ENCODE measurements at places on chromosomes 6 and 20.

DNA sequence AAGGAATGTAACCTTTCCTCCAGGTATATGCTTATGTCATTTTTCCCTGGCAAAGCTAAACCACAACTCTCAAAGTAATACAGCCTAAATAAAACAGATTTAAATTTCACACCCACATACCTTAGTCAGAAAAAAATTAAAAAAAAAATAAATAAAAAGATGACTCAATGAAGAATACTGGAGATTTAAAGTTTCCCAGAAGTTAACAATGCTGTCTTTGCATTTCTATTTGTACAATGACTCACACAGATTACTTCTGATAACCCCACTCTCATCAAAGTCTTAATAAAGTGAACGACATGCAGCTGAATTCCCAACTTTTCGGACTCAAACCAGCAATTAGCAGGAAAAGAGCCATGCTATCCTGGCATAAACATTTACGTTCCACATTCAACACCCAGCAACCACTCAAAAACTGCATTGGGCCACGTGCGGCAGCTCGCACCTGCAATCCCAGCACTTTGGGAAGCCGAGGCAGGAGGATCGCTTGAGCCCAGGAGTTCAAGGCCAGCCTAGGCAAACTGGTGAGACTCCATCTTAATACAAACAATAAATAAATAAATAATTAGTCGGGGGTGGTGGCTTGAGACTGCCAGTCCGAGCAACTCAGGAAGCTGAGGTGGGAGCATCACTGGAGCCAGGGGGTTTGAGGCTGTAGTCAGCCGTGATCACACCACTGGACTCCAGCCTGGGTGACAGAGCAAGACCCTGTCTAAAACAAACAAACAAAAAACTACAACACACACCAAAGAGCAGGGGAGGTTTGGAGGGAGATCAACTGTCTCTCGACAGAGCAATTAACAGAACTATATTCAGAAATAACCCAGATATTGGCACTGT, 130.5 kb downstream of the WDR27 start:
- DNase-seq: no peak

- DNase-seq: peak; percentile 57
Measured at GRCh38 chr6:135506270-135506997, 8.9 kb upstream of the AHI1 start.

DNA sequence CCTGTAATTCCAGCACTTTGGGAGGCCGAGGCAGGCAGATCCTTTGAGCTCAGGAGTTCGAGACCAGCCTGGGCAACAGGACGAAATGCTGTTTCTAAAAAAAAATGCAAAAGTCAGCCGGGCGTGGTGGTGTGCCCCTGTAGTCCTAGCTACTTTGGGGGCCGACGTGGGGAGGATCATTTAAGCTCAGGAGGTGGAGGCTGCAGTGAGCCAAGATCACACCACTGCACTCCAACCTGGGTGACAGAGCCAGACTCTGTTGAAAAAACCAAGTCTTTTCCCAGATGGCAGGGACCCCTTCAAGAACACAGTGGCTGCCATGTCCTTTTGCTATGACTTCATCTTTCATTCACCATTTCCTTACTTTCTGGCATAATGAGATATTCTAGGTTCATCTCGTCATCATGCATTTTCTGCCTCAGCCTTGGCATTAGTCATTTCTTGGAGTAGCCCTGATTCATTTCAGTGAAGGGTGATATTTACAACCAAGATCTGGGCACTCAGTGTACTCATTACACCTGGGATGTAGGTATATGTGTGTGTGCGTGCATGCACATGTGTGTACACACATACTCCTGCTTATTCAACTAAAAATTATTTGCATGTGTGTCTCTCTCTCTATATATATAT, 61.4 kb upstream of the TOX2 start:
- DNase-seq: no peak

DNA sequence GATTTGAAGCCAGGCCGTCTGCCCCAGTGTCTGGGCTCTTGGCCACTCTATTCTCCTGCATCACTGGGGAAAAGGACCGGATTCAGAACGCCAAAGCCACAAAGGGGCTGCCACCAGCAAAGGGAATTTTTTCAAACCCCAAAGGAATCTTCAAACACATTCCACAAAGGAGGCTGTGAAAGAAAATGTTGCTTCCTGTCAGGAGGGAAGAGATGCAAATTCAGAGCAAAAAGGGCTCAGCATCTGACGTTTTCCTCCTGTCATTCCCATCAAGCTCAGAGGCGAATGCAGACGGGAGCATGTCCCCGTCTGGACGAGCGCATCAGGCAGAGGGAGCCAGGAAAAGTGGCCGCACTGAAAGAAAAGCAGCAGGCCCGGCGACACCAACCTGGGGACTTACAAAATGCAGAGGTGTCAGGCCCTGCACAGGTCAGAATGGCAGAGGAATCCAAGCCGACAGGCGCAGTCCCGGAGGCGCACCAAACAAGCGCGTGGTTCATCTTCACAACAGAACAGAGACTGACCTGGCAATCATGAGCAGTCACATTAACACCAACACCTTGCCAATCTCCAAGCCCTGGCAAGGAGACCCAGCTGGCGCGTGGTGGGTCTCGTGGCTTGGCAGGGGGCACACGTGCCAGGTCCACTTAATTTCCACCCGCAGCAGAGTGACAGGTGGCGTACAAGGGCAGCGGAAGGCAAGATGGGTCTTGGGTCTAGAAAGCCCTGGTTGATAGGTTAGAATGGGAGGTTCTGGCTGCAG, 62.8 kb downstream of the GRM4 start:
- DNase-seq: no peak

GRCh38 chr6:144849920-144850319, 564.8 kb downstream of the UTRN start:
- no peak for DNase-seq

GRCh38 chr6:146855889-146856288, 257.1 kb downstream of the ADGB start:
- no peak for DNase-seq

GRCh38 chr6:41877051-41877680, 18.0 kb downstream of the USP49 start:
- no peak for DNase-seq

- no peak for DNase-seq
Measured at GRCh38 chr6:134909701-134910592, 40.0 kb downstream of the ALDH8A1 start.

- DNase-seq: no peak
Measured at GRCh38 chr20:3785240-3786125, 1.1 kb downstream of the CENPB start.

GRCh38 chr6:80501636-80502035, 395.2 kb downstream of the BCKDHB start:
- DNase-seq: no peak
